ENCODE measurements at places on chromosomes 7 and 10. TPM values are rescaled to one million over a fixed set of nuclear protein-coding genes. Genes with fewer than 3 reads are reported as not detected.

Gene UNC5B
- 3.7 TPM for total RNA-seq

Gene GLCCI1
- total RNA-seq, result 3.4 TPM

Gene CYP3A4
- total RNA-seq, result not detected

DNA sequence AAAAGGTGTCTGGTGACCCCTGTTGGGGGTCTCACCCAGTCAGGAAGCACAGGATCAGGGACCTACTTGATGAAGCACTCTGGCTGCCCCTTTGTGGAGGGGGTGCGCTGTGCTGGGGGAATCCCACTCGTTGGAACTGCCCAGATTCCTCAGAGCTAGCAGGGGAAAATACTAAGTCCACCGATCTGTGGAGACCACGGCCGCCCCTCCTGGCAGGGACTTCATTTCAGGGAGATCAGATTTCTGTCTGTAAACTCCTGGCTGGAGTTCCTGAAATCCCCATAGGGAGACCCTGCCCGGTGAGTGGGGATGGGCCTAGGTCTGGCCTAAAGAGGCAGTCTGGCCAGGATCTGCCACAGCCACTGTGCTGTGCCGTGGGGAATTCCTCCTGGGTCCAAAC lies 79.3 kb upstream of the ADCY1 start:
- ATAC-seq, result no peak

DNA sequence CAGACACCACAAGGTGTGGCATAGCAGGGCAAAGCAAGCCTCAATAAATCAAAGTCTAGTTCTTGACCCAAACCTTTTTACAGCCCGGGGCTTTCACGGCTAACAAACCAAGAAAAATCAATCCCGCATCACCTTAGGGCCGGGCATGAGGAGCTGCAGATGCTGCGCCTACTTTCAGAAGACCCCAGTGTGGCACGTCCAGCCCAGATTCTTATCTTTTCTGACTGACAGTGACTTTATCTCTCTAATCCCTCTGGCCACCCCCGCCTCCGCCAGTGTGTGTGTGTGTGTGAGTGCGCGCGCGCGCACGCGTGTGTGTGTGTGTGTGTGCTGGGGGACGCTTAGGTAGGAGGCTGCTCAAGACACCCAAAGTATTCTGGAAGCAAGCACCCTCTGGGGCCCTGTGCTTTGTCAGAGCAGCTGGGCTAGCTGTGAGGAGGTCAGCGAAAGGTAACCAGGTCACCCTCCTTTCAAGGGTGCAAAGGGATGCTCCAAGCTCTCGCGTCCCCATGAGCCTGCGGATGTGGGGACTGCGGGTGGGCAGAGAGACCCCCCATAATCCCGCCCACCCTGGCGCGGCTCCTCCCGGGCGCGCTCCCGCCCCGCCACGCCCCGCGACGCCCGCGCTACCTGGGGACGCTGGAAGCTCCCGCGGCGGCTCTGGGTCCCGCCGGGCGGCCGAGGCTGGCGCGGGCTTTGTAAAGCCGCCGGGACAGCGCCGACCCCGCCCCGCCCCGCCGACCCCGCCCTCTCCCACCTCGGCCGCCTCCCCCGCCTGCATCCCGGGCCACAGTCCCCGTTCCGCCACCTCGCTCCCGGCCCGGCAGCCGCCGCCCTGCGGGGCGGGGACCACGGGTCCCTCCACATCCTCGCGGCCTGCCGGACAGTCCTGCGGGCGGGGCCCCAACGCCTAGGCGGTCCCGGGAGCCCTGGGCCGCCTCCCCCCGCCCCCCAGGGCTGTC lies 57.1 kb upstream of the RHOBTB1 start:
- peak; percentile 39 for ATAC-seq

- ATAC-seq, result no peak
These were observed 80.0 kb downstream of the CSTF2T start for GRCh38 chr10:51619365-51619764.

- no peak for ATAC-seq
These were observed 120.7 kb downstream of the PRKAG2 start for GRCh38 chr7:151756076-151756731.

GRCh38 chr7:139937715-139938114 lies 108.7 kb downstream of the TBXAS1 start:
- no peak for ATAC-seq

DNA sequence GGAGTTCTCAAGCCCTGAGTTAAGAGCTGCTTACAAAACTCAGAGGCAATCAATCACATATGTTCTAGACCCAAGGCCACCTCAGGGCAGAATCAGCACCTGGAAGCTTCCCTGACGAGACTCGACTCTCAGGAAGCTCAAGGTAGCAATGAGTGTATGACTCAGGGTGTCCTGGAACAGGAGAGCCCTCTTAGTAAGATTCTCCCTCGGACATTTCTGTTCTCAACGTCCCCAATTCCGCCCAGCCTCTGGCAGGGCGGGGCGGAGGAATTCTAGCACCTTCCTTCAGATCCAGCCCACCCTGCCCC lies 39.6 kb upstream of the PROSER2 start:
- ATAC-seq, result no peak

DNA sequence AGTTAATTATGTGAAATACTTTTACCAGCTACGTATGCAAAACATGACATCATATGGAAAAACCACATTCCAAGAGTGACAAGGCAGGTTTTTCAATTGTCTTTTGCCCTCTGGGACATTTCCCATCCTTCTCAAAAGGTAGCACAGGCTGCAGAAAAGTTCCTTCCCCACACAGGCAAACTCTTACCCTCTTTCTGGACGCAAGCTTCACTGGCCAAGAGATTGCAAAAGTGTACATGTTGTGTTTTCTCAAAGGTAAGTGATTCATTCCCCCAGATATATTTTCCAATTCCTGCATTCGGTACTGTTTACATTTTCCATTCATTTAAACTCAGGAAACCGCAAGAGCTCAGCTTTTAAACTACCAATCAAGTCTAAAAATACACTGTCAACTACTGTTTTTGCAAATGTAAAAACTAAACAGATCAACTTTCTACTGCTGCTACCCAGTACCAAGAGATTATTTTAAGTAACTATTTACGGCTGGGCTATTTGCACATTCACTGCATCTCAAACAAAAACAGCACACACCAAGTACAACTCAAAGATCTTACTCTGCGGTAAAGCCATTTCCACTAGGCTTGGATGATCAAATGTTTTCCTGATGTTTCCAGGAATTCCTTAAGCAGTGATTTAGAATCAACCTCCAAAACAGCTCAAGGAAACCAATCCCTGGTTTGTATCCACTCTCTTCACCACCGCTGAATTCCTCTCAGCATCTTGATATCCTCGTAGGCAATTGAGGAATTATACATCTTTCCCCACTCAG lies 233.6 kb upstream of the CCDC6 start:
- no peak for ATAC-seq

DNA sequence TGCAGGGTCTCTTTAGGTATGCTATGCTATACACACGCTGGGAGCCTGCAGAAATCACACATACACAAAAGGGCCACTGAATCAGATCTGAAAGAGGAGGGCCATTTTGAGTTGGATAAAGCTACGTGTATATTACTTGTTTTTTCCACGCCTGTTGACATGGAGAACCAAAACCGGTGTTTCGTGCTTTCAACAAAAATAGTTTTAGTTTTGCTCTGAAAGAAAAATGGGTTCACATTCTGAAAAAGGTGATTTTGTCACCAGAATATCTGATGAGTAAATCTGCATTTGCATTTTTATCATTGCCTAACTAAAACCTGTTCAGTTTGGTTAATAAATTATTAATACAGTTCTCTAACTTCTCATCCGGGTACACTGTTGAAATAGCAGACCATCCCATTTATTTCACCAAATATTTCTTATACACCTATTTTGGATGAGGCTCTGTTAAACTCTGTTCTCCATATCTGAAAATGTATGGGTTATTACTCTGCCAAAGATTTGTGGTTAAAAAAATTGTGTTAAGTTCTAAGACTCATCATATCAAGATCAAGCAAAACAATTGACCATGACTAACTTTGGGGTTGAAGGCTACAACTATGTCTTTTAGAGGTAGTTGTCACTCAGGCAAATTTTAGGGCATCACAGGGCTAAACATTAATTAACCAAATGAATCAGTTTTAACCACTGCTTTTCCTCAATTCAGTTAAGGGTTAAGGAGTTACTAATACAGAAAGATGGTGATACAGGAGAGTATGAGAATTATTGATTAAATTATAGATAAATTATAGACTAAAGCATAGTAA lies 101.2 kb upstream of the RPA3 start:
- no peak for ATAC-seq

- peak; percentile 32 for ATAC-seq
These were observed 456 bp upstream of the DLD start for GRCh38 chr7:107890493-107890961.

DNA sequence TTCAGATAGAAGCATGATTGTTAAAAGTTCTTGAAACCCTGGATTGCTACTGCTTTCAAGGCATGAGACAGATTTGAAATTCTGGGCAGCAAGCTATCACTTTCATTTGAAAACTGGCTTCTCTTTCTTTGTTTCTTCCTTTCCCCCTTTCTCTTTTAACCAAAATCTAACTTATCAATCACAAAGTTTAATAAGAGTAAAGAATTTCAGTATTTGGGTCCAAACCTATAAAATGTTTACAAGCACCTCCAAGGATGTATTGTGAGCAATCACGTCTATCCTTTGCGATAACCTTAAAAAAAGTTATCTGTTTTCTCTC lies 21.6 kb upstream of the RPA3 start:
- ATAC-seq, result no peak

DNA sequence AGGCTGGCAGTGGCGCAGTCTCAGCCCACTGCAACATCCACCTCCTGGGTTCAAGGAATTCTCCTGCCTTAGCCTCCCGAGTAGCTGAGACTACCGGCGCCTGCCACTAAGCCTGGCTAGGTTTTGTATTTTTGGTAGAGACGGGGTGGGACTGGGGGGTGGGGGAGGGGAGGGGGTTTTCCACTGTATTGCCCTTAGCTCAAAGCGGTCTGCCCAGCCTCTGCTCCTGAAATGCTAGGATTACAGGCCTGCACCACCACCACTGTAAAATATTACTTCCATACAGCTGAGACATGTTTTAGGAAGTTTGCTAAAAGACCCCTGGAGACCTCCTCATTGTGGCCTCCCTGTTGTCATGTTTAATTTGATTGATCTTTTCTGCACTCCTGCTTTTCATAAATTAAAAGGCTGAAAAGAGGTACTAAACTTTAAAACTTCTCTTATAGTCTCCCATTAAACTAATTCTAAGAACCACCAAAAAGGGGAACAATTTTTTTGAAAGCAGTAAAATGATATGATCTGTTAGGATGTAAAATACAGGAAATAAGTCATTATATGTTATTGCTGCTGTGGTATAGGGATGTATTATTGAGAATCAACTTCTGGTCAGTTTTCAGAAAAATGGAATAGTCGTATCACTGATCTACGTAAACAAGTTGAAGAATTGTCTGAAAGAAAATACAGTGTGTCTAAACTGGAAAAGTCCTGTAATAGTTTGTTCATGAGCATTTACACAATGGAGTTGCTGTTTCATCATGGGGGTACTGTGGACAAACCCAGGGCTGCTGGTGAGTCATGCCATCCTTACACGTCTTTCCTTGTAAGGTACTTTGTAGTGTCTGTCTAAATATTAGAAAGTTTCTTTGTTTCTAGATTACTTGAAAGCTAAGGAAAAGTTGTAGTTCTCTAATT lies 72.9 kb upstream of the TMEM248 start:
- ATAC-seq, result no peak

GRCh38 chr7:33091111-33091531 lies 18.1 kb downstream of the RP9 start:
- no peak for ATAC-seq

DNA sequence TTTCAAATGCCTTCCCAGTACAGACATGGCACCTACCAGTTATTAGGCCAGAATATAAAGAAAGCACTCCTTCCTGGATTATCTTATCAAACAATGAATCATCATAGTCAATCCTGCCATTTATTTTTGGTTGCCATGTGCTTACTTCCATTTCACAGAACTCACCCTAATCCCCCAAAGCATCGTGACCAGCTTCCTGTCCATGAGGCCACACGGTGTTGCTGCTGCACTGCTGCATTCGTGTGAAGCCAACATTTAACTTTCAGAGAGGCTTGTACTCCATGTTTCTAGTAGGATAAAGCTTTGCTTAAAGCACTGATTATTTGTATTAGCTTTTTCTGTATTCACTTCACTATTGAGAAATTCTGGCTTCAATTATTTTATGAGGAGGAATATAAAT lies 14.4 kb downstream of the COL28A1 start:
- no peak for ATAC-seq

GRCh38 chr7:128791121-128791971 lies at the start of gene CCDC136:
Gene CCDC136, plus strand, starts transcription at chr7:128791968. Its CDS starts 444 bp downstream, at chr7:128792412.
- ATAC-seq, result peak; percentile 92

DNA sequence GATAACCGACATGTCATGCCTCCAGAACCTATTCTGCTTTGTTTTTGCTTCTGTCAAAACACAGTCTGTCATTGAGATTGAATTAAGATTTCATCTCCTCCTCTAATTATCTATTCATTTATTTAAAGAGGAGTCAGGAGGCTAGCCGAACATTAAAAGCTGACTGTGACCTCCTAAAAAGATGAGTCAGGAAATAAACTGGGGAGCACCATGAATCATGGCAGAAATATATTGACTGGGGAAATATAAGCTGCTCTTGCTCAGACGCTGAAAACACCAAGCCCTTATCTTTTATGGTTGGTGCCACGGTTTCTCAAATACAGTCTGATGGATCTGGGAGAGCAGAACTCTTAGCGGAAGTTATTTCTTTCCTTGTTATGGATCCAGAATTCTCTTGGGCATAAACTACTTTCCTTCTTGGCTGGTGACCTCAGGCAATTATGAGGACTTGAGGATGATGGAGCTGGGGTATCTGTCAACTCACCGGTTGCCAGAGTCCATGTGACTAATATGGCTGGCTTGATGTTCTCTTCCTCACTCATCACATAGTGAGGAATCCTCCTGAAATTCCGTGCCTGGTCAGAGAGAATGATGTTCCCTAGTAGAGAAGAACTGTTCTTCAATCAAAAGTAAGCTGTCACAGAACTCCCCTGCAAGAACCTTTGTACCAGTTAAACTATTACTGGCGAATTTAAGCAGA lies 307.6 kb upstream of the PHYHIPL start:
- ATAC-seq, result no peak

- ATAC-seq, result peak; percentile 94
These were observed at the start of gene JAKMIP3 for GRCh38 chr10:132065491-132066105. Gene JAKMIP3, plus strand, starts transcription at chr10:132065946. Its CDS starts 38,863 bp downstream, at chr10:132104809.

- no peak for ATAC-seq
These were observed 2.9 kb downstream of the GPNMB start for GRCh38 chr7:23249486-23249885.

DNA sequence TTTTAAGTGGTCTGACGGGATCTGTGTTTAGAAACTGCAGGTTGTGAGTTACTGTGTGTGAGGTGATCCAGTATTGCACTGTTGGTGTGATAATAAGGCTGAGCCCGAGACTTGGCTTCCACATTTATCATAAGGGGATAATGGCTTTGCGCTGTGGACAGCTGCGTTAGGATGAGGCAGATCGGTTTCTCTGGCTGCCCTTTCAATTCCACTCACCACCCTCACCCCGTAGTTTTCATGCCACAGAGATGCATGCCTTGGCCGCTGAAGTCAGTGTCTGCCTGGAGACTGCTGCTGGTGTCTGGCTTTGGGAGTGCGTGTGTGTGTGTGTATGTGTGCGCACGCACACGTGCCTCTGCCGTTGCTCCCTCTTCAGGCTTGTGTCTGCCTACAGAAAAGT lies 273.0 kb downstream of the CCDC3 start:
- ATAC-seq, result no peak

GRCh38 chr10:110825508-110825907 lies 46.2 kb upstream of the PDCD4 start:
- no peak for ATAC-seq

All from gastroesophageal sphincter (tissue), 4 donors.